Fibroblast of pulmonary artery (primary cell): ENCODE measurements at places on chromosomes 4 and X.
A peak's percentile ranks its signal among the peaks of the same experiment; 100 is the strongest.

DNA sequence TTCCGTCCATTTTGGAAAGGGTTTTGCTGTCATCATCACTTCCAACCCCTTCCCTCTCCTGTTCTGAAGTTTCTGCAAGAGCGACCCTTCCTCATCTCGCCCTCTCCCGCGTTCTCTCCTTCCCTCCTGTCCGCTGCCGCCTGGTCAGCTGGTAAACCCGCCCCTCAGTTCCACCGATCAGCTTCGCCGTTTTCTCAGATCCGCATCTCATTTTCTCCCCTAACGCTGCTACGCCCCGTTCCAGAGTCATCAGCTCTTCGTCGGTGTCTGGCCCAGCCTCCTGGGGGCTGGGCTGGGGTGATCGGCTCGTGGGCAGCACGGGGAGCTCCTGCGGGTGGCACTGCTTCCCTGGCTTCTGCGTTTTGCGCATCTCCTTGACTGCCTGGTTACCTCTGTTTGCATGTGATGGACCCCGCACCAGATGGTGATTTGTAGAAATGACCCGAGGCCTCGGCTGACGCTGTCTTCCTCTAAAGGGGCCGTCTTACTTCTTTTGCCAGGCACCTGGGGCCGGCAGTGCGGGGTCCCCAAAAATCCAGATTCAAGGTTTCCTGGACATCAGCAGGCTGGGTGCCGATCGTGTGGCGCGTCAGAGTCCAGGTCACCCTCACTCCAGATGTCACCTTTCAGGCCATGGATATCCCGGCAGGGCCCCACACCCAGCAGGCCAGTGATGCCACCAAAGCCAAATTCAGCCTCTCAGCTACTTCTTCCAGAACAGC lies 13.4 kb downstream of the CTBP1 start:
- no peak for DNase-seq

GRCh38 chr4:2236944-2237666 lies 4.8 kb downstream of the HAUS3 start:
- DNase-seq: no peak

GRCh38 chrX:9492901-9493300 lies 28.0 kb downstream of the TBL1X start:
- DNase-seq: no peak

GRCh38 chrX:148530464-148531077 lies 30.2 kb downstream of the AFF2 start:
- peak; percentile 51 for DNase-seq

GRCh38 chrX:122584981-122585380 lies 599.1 kb upstream of the GRIA3 start:
- DNase-seq: no peak

GRCh38 chr4:80143307-80143679 lies 54.0 kb upstream of the PRDM8 start:
- no peak for DNase-seq

DNA sequence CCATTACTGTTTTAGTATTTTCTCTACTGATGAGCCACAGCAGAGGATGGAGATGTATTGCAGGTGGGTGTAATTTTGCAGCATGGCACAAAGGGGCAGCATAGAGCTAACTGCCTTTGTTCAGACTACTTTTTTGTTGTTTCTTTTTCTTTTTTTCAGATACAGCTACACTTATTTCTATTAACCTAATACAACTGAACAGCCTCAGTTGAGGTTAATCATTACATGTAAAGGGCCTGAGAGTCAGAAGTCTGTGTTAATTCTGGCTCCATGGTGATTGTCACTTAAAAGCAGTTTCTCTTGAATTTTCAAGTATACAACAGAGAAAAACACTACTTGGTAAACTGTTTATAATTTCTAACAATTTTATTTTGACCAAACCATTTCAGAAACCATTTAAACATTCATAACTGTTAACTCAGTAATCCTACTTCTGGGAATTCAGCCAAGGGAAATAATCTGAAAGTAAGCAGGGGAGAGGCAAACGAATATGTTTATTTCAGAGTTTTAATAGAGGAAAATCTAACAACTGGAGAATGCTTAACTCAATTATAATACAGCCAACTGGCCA lies 13.9 kb upstream of the PPEF2 start:
- peak; percentile 65 for DNase-seq
